Activated CD4-positive, alpha-beta T cell treated with anti-CD3 and anti-CD28 coated beads for 36 hours (primary cell): ENCODE measurements at places on chromosomes 1 and 21. TPM values are rescaled to one million over a fixed set of nuclear protein-coding genes. Genes with fewer than 3 reads are reported as not detected.
A peak's percentile ranks its signal among the peaks of the same experiment; 100 is the strongest.

DNA sequence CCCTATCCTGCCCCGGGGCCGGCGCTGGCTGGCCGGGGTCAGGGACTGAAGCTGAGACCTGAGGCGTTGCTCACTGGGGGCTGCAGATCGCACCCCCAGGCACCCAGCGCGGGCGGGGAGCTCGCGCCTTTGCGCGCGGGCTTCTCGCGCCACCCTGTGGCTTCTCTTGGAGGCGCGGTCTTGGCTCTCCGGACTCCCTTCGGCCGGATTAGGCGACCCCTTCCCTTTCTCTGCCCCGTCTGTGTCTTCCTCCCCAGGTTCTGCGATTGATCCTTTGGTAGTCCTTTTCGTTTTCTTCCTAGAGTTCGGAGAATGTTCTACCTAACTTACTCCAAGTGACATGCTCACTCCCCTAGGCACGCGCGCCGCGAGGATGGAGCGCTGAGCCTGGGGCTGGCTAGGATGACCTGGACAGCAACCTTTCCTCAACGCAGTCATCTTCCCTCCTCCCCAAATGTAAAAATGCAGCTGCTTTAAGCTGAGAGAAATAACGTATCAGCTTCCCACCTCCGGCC lies 495 bp upstream of the NTRK1 start:
- peak; percentile 77 for DNase-seq
- H3K4me1 ChIP-seq, result peaks cover 25% of the 10 kb centered on the region
- H3K27ac ChIP-seq, result no peak overlapping the region
- peak overlapping the region; percentile 56 for H3K4me3 ChIP-seq
- no peaks in the 10 kb centered on the region for H3K36me3 ChIP-seq
- H3K27me3 ChIP-seq, result peaks cover 45% of the 10 kb centered on the region

DNA sequence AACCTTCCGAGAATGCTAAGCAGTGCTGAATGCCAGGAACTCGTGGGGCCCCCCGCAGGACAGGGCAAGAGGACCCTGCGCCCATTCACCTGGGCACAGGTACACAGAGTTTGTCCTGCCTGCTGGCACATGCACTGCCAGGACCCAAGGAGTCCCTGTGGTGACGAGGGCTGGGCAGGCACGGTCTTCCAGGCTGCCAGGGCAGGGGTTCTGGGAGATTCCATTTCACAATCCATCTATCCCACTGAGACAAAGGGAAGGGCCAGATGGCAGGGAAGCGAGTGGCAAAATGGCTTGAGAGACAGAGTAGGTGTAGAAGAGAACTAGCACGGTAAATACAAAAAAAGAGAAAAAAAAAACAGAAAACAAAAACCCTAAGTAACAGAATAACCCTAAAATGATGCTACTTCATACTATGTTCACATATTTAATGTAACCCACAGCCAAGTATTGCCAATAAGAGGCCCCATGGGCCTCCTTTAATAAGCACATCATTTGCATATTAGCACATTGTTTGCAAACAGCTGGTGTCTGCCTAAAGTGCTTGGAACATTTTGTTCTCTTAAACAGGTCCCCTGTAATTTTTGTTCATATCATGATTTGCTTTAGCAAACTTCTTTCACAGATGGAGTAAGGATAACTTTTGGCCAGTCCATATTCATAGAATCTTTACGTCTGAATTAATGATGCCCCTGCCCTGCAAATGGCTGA lies 83.8 kb downstream of the STUM start:
- no peaks in the 10 kb centered on the region for H3K27me3 ChIP-seq
- peaks cover 37% of the 10 kb centered on the region for H3K36me3 ChIP-seq
- H3K4me3 ChIP-seq, result no peak overlapping the region
- DNase-seq, result no peak
- peaks cover 63% of the 10 kb centered on the region for H3K4me1 ChIP-seq

DNA sequence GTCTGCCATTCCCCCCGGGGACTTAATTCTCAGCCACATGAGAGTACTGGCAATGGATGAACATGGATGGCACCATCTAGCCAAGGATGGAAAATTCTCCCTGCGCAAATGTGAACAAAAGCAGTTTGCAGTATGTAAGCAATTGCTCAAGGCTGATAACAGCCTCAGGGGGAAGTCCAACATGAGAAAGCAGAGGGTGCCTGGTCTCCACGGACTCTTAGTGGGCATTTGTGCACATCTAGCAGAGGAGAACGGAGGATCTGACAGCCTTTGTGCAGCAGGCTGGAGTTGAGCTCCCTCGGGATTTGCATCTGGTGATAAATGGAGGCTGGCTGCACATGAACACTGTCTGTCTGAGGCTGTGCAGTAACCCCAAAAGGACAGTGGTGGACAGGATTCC lies 13.9 kb upstream of the OLIG1 start:
- no peaks in the 10 kb centered on the region for H3K36me3 ChIP-seq
- DNase-seq, result no peak
- no peak overlapping the region for H3K4me3 ChIP-seq
- peaks cover 2% of the 10 kb centered on the region for H3K27me3 ChIP-seq

- no peak for DNase-seq
- H3K4me1 ChIP-seq, result peaks cover 85% of the 10 kb centered on the region
- peak overlapping the region; percentile 98 for H3K27ac ChIP-seq
These were observed 121.7 kb downstream of the KCNN3 start for GRCh38 chr1:154748405-154748775.

GRCh38 chr1:220182656-220183055 lies 88.7 kb downstream of the IARS2 start:
- H3K27ac ChIP-seq, result no peak overlapping the region
- no peak overlapping the region for H3K4me3 ChIP-seq
- no peak for DNase-seq
- H3K36me3 ChIP-seq, result peaks cover 38% of the 10 kb centered on the region
- no peaks in the 10 kb centered on the region for H3K27me3 ChIP-seq

DNA sequence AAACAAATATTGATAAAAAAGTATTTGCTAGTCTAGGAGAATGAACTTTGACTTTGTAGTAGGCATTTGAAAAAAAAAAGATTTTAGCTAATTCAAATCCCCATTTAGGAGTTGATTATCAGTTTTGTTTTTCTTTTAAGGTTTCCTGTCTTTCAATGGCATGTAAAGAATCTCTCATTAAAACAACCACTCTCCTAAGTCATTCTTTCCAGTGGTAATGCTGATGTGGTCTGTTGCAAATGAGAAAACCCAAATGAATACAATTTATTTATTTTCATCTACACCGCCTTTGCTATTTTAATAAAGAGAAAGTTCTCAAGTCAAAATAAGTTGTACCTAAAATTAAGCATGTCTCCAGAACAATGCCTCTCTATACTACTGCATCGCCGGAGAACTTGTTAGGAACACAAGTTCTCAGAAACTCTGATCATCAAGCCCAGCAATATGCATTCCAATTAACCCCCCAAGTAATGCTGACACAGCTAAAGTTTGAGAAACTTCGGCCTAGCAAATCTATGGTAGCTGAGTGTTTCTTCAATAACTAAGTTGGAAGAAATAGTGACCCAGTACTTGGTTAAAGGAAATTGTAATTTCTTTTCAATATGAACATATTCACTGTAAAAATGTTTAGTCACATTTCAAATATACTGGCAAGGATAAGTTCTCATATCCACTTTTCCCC lies 255.1 kb downstream of the PTPRC start:
- no peak for DNase-seq
- H3K4me1 ChIP-seq, result peaks cover 8% of the 10 kb centered on the region
- no peaks in the 10 kb centered on the region for H3K27me3 ChIP-seq
- no peak overlapping the region for H3K4me3 ChIP-seq

DNA sequence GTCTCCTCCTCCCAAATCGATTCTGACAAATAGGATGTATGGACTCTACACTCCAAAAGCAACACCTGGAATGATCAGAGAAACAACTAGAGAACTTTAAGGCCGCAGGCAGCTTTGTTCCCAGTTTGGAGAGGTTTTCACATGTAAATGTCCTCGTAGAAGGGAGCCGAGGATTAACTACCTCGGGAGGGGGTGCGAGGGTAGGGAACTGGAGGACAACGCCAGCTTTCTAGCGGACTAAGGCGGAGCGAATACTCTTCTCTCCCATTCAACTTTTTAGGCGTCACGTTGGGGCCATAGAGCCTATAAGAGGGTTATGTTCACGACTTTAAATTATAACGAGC lies 1.2 kb downstream of the SCAF4 start:
- peak; percentile 28 for DNase-seq
- peaks cover 13% of the 10 kb centered on the region for H3K36me3 ChIP-seq
- H3K27ac ChIP-seq, result peak overlapping the region; percentile 77
- H3K4me3 ChIP-seq, result no peak overlapping the region
- peaks cover 18% of the 10 kb centered on the region for H3K4me1 ChIP-seq
- no peaks in the 10 kb centered on the region for H3K27me3 ChIP-seq

DNA sequence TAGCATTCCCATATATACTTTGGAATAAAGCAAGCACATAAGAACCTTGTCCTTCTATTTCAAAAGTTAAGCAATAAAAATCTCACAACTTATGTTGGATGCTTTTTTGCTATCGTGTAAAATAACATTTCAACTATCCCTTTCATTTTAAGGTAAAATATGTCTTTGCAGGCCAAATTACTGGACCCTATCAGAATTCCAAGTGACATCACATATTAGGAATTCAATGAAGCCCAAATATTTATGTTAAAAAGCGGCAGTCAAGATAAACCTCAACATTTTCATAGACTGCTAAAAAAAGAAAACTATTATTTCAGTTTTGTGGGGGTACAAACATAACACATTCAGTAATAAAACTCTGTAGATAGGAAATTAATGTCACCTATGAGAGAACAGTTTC lies 252.0 kb downstream of the KCTD3 start:
- DNase-seq, result no peak
- no peaks in the 10 kb centered on the region for H3K27me3 ChIP-seq
- H3K4me1 ChIP-seq, result no peaks in the 10 kb centered on the region
- H3K36me3 ChIP-seq, result no peaks in the 10 kb centered on the region
- H3K4me3 ChIP-seq, result no peak overlapping the region

GRCh38 chr1:229254910-229255541 lies 15.9 kb upstream of the RAB4A start:
- H3K27me3 ChIP-seq, result no peaks in the 10 kb centered on the region
- H3K4me3 ChIP-seq, result no peak overlapping the region
- H3K36me3 ChIP-seq, result no peaks in the 10 kb centered on the region

GRCh38 chr1:107894605-107895004 lies 70.4 kb downstream of the VAV3 start:
- H3K27ac ChIP-seq, result no peak overlapping the region
- H3K36me3 ChIP-seq, result peaks cover 2% of the 10 kb centered on the region
- H3K27me3 ChIP-seq, result no peaks in the 10 kb centered on the region
- no peak for DNase-seq

- H3K27ac ChIP-seq, result no peak overlapping the region
- no peak overlapping the region for H3K4me3 ChIP-seq
- peaks cover 4% of the 10 kb centered on the region for H3K4me1 ChIP-seq
- peaks cover 2% of the 10 kb centered on the region for H3K27me3 ChIP-seq
- DNase-seq, result no peak
These were observed 30.2 kb downstream of the TMPRSS2 start for GRCh38 chr21:41477641-41478318.

DNA sequence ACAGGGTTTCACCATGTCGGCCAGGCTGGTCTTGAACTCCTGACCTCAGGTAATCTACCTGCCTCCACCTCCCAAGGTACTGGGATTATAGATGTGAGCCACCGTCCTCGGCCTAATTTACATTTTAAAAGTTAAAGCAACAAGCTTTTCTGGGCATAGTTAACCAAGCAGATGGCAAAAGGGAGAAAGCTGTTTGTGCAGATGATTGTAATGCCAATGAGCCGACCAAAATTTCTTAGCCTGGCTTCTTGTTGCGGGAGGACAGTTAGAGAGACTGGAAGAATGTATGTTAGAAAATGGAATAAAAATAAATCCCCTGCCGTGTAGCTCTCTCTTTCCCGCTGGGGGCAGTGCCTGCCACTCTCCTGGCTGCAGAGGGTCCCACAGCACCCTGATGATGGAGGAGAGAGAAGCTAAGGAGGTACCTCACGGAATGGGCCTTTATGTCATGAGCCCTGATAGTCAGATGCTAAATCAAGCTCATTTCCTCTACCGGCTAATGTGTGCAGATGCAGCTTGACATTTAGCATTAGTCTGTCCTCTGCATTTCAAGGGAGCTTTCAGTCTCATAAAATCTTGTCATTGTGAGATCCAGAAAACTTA lies 87.2 kb downstream of the HHAT start:
- peaks cover 2% of the 10 kb centered on the region for H3K4me1 ChIP-seq
- H3K4me3 ChIP-seq, result no peak overlapping the region
- no peak overlapping the region for H3K27ac ChIP-seq
- peaks cover 7% of the 10 kb centered on the region for H3K36me3 ChIP-seq

DNA sequence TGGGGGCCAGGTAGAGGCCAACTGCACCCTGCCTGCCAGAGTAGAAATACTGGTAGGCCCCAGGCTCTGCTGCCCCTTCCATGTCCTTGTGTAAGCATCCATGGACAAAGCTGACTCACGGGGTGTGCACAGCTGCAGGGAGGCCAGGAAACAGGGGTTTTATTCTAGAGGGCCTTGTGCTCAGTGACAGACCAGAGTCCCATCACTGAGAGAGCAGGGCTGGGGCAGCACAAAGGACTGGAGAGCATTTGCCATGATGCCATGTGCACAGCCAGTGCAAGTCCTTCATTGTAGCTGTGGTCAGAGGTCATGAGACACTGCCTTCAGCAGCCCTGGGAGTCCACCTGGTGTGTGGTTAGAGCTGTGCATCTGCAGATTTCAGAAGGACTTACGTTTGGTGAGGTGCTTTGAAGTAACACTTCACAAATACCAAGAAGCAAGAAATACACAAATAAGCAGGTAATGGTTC lies 8.1 kb downstream of the ARF1 start:
- peak overlapping the region; percentile 75 for H3K27ac ChIP-seq
- peaks cover 77% of the 10 kb centered on the region for H3K36me3 ChIP-seq
- peak; percentile 6 for DNase-seq
- no peaks in the 10 kb centered on the region for H3K27me3 ChIP-seq
- H3K4me3 ChIP-seq, result no peak overlapping the region

DNA sequence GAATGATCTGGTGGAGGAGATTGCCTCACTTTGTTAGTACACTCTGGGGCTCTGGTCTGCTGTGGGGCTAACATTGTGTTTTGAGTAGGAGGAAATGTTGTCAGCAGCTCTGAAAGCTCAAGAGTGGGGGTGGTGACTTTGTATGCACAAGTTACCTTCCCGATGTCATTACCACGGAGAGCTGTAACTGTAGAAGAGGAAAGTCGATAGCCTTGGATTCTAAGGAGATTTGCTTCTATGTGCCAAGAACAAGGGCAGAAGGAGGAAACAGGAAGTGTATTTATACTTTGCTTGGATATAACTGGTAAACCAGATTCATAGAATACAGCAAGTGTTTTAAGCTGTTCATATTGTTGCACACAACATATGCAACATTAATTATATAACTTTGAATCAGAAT lies 196.1 kb downstream of the AMY1C start:
- H3K27me3 ChIP-seq, result no peaks in the 10 kb centered on the region
- H3K36me3 ChIP-seq, result no peaks in the 10 kb centered on the region
- no peak overlapping the region for H3K27ac ChIP-seq

- H3K36me3 ChIP-seq, result no peaks in the 10 kb centered on the region
- no peak overlapping the region for H3K27ac ChIP-seq
- no peaks in the 10 kb centered on the region for H3K27me3 ChIP-seq
- no peak overlapping the region for H3K4me3 ChIP-seq
- H3K4me1 ChIP-seq, result no peaks in the 10 kb centered on the region
- no peak for DNase-seq
These were observed 104.5 kb downstream of the CENPF start for GRCh38 chr1:214707306-214708087.

The SPRR2E gene
- not detected for total RNA-seq

The BSDC1 gene
- 29.4 TPM for total RNA-seq

The KDF1 gene
- 0.30 TPM for total RNA-seq

The GPR52 gene
- total RNA-seq, result 0.55 TPM

The EDN2 gene
- total RNA-seq, result not detected

The NBPF4 gene
- not detected for total RNA-seq

The PRAMEF2 gene
- total RNA-seq, result not detected

The ADGRB2 gene
- total RNA-seq, result 1.2 TPM

The SPAG17 gene
- total RNA-seq, result not detected
